Dermis microvascular lymphatic vessel endothelial cell (primary cell): ENCODE measurements at places on chromosomes 3 and 15. TPM values are rescaled to one million over a fixed set of nuclear protein-coding genes. Genes with fewer than 3 reads are reported as not detected.

Gene LHFPL4
- under 0.01 TPM in 2 replicates for total RNA-seq

Gene CCDC39
- total RNA-seq, result under 0.01 TPM in 2 replicates

Gene NPAP1
- total RNA-seq, result not detected in 2 replicates

Gene MYLK
- total RNA-seq, result 36.7 and 56.7 TPM in 2 replicates
